SK-MEL-5 (cell line): ENCODE measurements at places on chromosomes 12 and 14.

- DNase-seq: peak; percentile 57
Observed at GRCh38 chr12:67651132-67651695, 2.7 kb downstream of the DYRK2 start.

DNA sequence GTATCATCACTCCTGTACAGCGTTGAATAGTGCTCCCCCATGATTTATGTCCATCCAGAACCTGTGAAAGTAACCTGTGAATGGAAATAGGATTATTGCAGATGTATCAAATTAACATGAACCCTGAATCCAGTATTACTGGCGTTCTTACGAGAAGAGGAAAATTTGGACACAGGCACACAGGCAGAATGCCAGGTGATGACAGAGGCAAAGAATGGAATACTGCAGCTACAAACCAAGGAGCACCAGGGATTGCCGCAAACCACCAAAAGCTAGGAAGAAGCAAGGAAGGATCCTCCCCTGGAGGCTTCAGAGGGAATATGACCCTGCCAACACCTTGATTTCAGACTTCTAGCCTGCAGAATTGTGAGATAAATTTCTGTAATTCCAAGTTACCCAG lies 113.5 kb upstream of the EGLN3 start:
- no peak for DNase-seq

DNA sequence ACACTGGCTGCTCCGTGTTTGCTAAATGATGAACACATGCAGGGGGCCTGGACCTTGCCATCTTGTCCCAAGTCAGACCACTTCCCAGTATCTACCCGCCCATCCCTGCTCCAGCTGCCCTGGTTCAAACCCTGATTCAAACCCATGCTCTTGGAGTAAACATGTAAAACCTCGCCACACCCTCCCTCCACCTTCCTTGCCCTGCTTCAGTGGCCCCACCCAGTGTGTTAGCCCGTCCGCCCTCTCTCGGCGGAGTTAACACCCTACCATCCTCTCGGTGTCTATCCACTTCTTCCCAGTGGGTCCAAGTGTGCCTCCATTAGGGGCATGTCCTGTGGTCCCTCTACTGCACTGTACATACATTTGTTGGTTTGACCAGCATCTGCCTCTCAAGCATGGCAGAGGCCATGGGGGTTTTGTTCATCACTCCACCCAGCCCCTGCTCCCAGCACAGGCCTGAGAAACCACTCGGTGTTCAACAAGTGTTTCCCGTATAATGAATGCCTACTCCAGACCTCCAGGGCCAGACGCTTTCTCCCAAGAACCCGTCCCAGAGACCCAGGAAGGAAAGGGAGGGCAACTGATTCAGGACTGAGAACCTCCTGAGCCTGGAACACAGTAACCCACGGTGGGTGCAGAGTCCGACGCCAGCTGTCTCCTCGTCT lies 37.1 kb downstream of the P2RX4 start:
- no peak for DNase-seq

DNA sequence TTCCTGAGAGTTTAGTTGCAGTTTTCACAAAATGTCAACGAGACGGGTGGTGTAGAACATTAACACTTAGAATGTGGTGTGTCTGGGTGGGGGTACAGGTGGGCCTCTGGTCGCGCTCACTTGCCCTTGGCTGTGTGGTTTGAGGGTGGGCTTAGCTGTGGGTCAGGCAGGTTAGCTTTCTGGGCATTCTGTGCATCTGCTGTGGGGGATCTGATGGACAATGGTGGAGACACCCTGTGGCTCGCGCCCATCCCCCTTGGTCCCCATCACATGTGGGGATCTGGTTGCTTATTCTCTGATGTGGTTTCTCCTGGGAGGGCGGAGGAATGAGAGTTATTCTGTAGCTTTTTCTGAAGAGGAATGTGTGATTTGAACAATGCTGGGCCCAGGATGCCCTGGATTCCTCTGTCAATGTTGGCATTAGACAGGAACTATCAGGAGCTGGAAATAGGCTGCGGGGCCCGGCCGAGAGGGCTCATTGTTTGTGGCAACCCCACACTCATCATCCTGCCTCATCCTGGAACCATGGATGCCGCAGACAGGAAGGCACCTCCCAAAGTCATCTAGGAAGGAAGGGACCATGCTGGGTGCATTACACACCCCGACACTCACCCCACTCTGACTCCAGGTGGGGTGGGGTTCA lies 101.6 kb downstream of the TSPAN9 start:
- DNase-seq: no peak

DNA sequence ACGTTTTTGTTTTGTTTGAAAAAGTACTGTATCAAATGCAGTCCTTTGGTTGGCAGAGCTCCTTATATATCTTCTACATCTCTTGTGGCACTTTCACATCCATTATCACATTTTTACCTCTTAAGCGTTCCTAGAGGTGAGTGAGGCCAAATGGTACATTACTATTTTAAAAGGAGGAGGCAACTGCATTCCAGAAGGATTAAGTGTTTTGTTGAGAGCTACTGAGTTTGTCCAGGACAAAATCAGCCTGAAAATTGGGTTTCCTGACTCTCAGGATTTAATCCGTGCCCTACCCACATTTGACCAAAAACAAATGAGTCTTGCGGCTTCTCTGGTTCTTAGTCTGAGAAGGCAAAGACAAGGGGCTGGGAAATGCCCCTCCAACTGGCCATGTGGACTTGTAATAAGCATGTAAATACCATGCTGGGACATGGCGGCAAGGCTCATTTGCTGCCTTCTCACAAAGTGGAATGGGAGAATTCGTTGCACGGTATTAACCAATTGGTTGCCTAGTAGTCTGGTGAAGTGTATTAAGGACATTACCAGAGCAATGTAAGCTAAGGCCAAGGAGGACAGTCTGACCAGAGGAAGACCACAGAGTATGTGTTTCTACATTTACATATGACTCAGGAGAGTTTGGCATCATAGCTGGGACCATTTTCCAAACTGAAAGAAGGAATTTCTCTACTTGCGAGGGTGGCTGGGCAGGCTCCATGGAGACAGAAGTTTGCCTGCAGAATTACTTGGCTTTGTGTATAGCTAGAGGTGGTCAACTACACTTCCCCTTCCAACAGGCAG lies 175.8 kb upstream of the PLXNC1 start:
- no peak for DNase-seq

DNA sequence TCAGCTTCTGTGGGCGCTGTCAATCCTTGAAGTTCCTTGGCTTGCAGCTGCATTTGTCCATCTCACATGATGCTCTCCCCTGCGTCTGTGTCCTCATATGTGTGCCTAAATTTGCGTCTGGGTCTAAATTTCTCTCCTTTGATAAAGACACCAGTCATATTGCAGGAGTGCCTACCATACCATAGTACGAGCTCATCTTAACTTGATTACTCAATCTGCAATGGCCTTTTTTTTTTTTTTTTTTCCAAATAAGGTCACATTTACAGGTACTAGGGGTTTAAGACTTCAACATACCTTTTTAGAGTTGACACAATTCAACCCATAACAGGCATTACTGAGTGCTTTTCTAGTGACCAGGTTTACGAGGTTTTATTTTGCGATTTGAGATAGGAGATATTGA lies 233.3 kb upstream of the TBX3 start:
- DNase-seq: no peak

GRCh38 chr14:95876761-95877538 lies at the start of gene TUNAR:
Gene TUNAR (plus strand): TSS chr14:95876832.
- no peak for DNase-seq

GRCh38 chr14:66247662-66248193 lies 238.4 kb upstream of the CCDC196 start:
- DNase-seq: no peak
